Tibial artery (tissue), 4 donors: ENCODE measurements at places on chromosomes 11 and 22.

GRCh38 chr11:2898366-2899079 is 12.9 kb upstream of the CDKN1C start:
- no peaks in the 10 kb centered on the region for H3K27me3 ChIP-seq
- H3K36me3 ChIP-seq: no peaks in the 10 kb centered on the region
- peaks cover 33% of the 10 kb centered on the region for H3K4me1 ChIP-seq

DNA sequence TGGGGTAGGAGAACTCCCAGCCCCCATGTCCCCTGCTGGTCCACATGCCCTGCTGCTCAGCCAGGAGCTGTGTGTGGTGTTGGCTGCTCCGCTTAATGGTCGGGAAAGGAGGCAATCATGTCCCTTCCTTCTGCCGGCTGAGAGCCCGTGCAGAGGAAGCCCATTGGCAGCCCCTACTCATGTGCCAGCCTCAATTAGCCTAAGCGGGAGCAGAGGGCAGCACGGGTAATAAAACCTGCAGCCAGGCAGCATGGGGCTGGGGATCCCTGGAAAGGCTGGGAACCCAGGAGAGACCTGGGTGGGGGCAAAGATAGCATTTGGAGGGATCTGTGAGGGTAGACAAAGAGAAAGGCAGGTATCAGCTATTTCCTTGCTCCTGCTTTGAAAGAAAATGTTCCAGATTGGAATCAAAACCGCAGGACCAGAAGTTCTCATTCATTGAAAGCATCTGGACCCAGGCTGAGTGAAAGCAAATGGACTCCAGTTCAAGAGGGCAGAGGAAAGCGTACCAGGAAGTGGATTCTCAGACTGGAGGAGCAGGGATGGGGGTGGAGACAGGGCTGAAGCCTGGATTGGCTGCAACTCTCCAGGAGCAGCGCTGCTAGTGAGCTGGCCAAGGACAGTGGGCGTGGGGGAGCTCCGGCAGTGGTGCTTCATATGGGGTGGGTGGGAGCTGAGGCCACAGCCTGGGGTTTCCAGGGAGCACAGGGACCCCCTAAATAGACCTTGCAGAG is 103.4 kb upstream of the NECTIN1 start:
- no peaks in the 10 kb centered on the region for H3K36me3 ChIP-seq
- no peak overlapping the region for H3K4me3 ChIP-seq
- no peaks in the 10 kb centered on the region for H3K4me1 ChIP-seq
- no peak for DNase-seq
- peaks cover 20% of the 10 kb centered on the region for H3K27me3 ChIP-seq

- H3K36me3 ChIP-seq: no peaks in the 10 kb centered on the region
- no peak for DNase-seq
- no peak overlapping the region for H3K4me3 ChIP-seq
- no peak overlapping the region for H3K27ac ChIP-seq
- H3K4me1 ChIP-seq: no peaks in the 10 kb centered on the region
Observed at GRCh38 chr11:17414317-17414737, 25.9 kb upstream of the KCNJ11 start.

DNA sequence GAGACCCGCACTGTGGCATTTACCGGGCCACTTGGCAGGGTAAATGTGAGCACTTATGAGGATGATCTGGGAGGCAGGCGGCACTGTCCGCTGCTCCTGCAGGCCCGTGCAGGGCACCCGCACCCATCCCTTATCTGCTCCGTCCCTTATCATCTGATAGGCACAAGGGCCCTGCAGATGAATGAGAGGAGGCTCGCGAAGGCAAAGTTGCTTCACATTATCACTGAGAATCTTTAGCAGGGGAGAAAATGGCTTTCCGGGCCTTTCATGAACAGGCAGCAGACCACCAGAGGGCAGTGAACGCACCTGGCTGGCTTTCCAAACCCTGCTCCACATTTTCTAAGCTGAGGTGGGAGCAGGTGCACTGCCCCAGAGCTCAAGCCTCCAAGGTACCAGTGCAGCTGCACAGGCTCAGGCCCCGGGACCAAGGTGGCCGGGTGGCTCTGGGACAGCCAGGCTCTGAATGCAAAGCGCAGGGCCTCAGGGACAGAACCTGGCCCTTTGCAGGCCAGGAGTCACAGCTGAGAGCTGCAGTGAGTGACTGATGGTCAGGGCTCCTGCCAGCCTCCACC is 165.6 kb downstream of the SHANK2 start:
- no peak overlapping the region for H3K27ac ChIP-seq
- H3K36me3 ChIP-seq: no peaks in the 10 kb centered on the region
- H3K27me3 ChIP-seq: no peaks in the 10 kb centered on the region
- H3K4me1 ChIP-seq: no peaks in the 10 kb centered on the region
- DNase-seq: no peak

- no peaks in the 10 kb centered on the region for H3K27me3 ChIP-seq
- DNase-seq: no peak
- peaks cover 14% of the 10 kb centered on the region for H3K4me1 ChIP-seq
- H3K36me3 ChIP-seq: no peaks in the 10 kb centered on the region
Observed at GRCh38 chr11:65375012-65375411, 7.4 kb downstream of the SLC25A45 start.
